A549 (cell line): ENCODE measurements at places on chromosomes 6 and 20. TPM values are rescaled to one million over a fixed set of nuclear protein-coding genes. Genes with fewer than 3 reads are reported as not detected.
A peak's percentile ranks its signal among the peaks of the same experiment; 100 is the strongest.

MEI4 gene
- polyA plus RNA-seq = not detected in 3 replicates

GRCh38 chr6:38207375-38207774 is 387.8 kb downstream of the ZFAND3 start:
- no peak for DNase-seq

- no peak for DNase-seq
Observed at GRCh38 chr20:6269168-6269873, 146.5 kb upstream of the FERMT1 start.

DNA sequence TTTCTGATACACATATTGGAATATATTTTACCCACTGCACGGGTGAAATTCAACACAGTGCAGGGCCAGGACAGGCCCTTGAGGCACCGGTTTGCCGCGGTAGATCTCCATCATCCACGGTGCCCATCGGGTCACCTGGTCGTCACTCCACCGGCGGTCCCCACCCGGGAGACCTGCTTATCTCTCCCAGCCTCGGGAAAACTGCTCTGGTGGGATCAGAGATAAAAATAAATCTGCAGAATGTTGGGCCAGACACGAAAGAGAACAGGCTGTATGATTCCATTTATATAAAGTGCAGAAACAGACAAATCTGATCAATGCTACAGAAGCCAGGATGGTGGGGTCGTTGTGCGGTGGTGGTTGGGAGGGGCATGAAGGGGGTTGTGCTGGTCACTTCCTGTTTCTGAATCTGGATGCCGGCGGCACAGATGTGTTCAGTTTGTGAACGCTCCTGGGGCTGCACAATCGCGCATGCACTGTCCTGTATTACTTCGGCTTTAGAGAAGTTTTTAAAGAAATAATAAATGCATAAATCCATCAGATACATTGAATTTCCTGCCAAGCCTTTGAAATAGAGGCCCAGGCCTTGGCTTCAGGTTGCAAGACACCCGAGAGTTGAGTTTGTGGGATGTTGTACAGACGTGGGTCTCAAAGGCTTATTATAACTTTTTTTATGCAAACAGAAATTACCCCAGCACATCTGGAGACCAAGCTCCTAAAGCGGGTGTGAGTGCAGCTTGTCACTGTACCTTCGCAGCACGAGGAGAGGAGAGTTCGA is 54.3 kb downstream of the ANKRD60 start:
- no peak for DNase-seq

DNA sequence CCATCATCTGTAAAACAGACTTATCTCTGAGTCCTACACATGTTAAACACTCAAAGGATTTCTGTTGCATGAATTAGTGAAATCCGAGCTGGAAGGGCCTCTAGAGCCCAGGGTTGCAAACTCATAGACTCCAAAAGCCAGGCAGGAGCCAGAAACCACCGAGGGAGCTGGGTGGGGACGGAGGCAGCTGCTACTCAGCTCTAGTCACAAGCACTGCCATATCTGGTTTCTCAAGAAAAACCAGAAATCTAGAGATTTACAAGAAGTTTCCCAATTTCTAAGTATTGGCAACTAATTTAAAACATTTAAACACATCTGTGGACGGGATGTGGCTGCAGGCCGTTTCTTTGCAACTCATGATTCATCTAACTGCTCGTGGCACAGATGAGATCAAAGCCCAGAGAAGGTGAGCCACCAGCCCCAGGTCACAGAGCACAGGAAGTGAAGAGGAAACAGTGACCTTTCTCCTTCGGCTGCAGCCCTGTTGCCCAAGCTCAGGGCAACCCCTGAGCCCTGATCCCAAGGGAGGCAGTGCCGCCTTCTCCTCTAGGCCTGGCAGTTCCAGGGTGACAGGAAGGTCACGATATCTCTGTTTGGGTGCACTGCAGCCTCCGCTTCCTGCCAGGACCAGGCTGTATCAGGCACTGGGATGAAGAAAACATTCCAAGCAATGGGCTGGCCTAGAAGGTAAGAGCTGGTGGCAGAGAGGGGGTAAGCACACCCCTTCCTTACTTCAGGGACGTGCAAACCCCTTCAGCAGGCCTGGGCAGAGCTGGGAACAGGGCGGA is 26.4 kb upstream of the PTGIS start:
- no peak for DNase-seq

- peak; percentile 59 for DNase-seq
Observed at GRCh38 chr20:53413186-53413631, 180.4 kb downstream of the ZNF217 start.

- no peak for DNase-seq
Observed at GRCh38 chr6:157814883-157815282, 8.2 kb upstream of the SNX9 start.

DNA sequence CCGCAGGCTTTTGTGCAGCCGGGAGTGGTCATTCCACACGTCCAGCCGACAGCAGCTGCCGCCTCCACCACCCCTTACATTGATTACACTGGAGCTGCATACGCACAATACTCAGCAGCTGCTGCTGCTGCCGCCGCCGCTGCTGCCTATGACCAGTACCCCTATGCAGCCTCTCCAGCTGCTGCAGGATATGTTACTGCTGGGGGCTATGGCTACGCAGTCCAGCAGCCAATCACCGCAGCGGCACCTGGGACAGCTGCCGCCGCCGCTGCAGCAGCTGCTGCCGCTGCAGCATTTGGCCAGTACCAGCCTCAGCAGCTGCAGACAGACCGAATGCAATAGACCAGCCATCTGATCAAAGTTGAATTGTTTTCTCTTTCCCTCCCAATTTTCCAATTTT is 10.6 kb downstream of the RBM24 start:
- DNase-seq = no peak
